ENCODE measurements at places on chromosomes 16 and 17.

DNA sequence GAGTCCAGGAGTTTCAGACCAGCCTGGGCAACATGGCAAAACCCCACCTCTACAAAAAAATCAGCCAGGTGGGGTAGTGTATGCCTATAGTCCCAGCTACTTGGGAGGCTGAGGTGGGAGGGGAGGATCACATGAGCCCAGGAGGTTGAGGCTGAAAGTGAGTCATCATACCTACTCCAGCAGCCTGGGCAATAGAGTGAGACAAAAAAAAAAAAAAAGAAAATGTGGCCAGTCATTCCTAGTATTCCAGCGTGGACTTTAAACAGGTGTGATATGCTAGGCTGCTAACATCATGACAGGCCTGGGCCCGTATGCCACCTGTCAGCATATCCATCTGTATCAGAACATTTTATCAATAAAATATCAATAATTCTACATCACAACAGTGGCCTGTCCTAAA is 143.3 kb downstream of the AATF start:
- DNase-seq = no peak

DNA sequence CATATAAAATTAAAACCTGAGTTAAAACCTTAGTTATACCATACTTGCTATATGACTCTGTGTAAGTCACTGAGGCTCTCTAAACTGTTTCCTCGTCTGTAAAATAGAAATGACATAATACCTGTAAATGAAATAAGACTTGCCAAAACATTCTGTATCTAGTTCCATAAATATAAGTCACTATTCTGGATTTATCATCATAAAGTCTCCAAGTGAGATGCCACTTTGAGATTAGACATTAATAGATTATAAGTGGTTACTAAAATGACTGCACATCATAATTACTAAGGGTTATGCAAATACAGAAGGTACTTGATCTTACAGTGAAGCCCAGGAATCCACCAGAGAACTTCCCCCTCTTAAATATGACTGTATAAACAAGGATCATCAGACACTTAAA is 12.0 kb upstream of the BRIP1 start:
- DNase-seq = no peak

GRCh38 chr17:19288453-19288852 is 51.3 kb downstream of the EPN2 start:
- DNase-seq = no peak

- DNase-seq = no peak
These were observed 49.9 kb downstream of the MAP1LC3B start for GRCh38 chr16:87441886-87442580.

DNA sequence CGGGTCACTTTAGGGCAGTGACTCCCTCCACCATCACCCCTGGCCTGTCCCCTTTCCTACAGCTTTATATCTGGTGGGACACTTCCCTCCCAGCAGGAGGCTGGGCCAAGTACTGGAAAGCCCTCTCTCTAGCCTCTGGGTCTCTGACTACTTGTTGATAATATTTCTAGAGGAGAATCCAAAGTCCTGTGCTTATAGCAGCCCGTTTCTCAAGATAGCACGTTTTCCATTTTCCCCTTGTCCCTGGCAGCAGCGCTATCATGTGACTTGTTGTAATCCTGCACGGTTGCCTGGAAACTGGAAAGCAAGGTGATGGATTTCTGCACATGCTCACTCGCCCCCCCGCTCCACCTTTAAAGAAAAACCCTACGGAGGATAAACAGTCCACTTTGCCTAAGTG is 3.3 kb upstream of the AXIN2 start:
- DNase-seq = no peak

- DNase-seq = no peak
These were observed 34.0 kb downstream of the TIMM22 start for GRCh38 chr17:1030684-1031532.

DNA sequence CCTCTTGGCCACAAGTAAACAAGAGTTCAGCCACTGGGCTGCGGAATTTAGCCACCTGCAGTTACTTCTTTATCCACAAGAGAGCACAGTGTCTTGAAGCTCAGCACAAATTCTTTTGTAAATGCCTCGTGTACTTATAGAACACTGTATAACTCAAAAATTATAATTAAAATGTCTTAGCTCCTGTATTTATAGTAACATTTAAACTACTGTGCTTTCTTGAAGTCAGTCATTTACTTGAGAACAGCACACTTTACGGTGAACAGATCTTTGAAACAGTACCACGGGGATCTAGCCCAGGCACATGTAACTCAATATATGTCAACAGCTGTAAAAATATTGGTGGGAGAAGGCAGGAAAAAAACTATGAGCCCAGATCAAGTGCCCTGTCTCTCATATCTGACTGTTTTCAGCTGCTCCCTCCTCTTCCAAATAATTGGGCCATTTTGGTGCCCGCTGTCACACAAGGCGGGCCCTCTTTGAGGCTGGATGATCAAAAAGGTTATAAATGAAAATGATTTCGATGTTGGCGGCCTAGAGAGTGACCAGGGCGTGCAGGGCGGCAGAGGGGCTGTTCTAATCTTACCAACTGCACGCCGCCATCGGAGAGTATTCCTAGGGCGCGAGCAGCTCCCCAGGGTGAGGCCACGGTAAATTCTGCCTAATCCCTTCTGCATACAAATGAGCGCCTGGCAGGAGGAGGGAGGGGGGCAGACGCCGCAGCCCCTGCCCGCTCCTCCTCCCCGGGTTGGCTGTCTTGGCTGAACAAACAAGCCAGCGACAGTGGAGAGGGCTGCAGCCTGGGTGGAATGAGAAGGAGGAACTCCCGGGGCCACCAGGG is 183.2 kb downstream of the C16orf78 start:
- DNase-seq = no peak

DNA sequence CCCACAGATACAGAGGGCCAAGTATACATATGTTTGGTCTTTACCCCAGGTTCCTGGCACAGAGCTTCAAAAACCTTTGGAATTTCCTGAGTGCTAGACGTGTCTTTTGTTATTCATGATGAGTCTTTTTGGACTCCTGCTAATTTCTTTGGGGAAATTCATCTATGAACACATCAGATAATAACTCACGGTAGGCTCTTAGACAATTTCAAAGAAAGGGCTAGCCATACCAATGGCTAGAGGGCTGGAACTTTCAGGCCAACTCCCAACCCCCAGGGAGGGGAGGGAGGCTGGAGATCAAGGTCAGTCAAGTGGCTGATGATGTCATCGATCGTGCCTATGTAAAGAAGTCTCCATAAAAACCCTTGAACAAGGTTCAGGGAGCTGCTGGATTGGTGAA is 101.9 kb downstream of the STX8 start:
- no peak for DNase-seq

GRCh38 chr17:74512624-74513091 is 18.6 kb downstream of the CD300LB start:
- peak; percentile 30 for DNase-seq

DNA sequence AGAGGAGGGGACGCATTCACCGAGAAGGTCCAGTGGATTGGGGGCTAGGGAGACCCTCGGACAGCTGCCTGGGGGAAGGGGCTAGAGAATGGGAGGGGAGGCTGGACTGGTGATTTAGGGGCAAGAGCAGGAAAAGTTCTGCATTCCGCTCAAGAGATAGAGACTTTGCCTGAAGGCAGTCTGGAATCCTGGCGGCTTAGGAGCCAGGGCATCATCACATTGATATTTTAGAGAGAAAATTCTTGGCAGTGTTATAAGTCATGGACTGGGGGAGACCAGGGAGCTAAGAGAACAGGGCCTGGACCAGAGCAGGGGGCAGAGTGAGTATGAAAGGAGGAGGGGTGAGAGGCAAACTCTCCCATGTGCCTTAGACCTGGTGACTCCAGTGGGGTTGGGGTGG is 35.8 kb downstream of the MSI2 start:
- no peak for DNase-seq

DNA sequence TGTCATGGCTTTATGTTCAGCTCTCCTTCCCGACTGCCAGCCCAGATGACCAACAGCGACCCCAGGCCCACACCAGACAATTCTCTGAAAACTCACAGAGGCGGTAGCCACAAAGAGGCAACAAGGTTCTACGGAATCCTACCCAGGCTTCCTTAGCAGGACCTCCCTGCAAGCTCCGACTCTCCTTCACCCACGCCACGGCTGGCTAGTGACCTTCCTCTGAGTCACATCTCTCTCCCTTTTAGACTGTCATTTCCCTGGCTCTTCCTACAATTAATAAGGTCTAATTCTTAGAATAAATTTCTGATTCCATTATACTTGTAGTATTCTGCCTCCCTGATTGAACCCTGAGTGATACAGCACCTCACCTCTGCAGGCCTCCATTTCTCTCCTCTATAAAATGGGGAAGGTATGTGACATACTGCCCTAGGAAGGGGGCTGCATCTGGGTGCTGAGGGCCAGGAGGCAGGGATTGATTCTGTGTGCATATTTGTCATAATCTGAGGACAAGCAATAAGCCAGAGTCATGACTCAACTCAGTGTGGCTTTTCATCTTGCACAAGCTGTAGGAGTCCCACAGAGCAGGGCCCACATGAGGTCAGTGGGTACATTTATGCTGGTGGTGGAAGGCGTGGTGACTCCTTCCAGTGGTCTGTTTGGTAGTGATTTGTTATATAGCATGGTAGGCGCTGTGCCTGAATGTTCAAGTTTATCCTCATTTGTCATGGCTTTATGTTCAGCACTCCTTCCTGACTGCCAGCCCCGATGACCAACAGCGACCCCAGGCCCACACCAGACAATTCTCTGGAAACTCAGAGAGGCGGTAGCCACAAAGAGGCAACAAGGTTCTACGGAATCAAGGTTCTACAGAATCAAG is 46.2 kb downstream of the SMPD3 start:
- DNase-seq = no peak

GRCh38 chr16:784431-784830 is 3.8 kb downstream of the RPUSD1 start:
- no peak for DNase-seq

- DNase-seq = peak; percentile 22
These were observed 25.6 kb downstream of the WIPI1 start for GRCh38 chr17:68431661-68432071.

- DNase-seq = no peak
These were observed 529 bp upstream of the ASPA start for GRCh38 chr17:3475251-3475685.

- DNase-seq = no peak
These were observed 8.0 kb downstream of the FANCA start for GRCh38 chr16:89808475-89808874.

DNA sequence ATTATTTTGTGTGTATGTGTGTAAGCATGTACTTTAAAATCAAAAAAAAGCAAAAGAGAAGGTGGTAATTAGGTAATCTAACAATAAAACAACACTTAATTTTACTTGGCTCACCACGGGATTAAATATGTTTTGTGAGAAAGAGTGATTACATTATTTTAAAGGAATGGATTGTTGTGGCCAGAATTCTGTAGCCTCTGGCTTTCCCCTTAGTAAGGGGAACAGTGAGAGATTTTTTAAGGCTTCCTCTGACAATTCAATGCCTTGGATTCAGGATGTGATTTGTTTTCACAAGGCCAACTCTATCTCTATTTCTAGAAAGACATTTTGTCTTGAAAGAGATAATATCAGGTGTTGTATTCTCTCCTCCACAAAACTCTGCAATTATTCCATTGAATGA is 560.3 kb upstream of the CDH8 start:
- DNase-seq = no peak

- DNase-seq = no peak
These were observed 8.2 kb downstream of the MTSS2 start for GRCh38 chr16:70677499-70678120.

- no peak for DNase-seq
These were observed 203.7 kb upstream of the COX10 start for GRCh38 chr17:13865650-13866049.

DNA sequence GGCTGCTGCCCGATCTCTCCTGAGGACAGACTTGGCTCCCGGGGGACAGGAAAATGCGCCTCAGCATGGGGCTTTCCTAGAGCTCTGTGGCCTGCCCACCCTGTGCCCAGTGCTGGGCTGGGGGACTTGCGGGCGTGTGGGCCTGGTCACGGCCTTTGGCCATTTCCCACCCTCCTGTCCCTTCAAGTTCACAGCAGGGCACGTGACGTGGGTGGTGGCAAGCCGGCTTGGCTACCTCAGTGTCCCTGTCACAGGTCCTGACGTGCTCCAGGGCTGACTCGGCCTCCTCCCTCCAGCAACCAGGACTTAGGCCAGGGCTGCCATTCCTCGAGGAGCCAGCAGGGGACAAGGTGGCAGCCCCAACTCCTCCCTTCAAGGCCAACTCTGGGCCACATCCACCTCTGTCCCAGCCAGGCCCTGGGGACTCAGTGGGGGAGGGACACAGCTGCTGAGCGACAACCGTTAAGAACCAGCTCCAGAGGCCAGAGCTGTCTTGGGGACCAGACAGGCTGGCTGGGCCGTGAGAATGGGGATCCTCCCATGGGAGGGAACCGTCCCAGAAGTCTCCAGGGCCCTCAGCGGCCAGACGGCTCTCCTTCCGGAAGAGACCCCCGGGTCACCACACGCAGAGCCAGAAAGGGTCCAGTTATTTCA is 981 bp upstream of the UNC13D start:
- peak; percentile 62 for DNase-seq

DNA sequence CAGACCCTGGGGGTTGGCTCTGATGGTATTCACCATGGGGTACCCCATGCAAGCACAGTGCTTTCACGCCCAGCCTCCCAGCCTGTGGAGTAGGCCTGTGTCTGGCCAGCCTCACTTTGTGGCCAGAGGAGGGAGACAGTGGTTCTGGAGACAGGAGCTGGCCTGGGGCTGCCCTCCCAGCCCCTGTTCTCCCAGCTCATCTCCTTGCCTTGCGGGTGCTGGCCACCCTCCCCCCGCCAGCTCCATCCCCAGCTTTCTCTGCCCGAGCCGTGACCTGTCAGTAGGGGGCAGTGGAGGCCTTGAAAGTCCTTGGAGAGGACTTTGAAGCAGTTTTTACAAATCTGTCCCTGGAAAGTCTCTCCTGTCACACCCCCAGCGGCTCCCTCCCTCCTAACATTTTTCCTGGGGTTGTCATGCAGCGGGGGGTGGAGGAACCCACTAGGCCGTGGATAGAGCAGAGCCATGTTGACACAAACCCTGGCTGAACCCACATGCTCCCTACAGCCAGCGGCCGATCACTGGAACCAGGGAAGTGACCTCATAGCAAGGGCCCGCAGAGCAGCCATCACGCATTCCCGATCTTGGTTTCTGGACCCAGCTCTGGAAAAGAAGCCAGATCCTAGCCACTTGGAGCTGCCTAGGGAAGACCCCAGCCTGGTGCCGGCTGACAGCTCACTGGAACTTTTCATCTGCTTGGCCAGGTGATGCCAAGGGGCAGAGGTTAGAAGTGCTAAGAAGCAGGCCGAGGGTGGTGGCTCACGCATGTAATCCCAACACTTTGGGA is 289.4 kb downstream of the SEC14L1 start:
- DNase-seq = peak; percentile 85

- DNase-seq = no peak
These were observed 11.0 kb downstream of the AMFR start for GRCh38 chr16:56414366-56414765.

DNA sequence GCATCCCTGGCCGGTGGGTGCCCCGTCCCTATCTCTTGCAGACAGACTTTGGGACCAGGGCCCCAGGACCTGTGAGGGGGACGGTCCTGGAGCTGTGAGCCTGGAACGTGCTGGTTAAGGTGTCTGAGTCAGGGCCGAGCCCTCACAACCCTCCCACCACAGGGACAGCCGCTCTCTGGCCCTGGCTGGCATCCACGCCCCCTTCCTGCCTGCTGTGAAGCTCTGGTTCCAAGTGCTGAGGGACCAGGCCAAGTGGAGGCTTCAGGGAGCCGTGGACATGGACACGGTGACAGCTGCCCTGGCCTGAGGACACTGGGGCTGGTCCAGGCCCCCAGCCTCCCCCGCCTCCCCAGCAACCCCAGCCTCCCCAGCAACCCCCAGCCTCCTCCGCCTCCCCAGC is 6.6 kb downstream of the TSR3 start:
- no peak for DNase-seq
